Hematopoietic multipotent progenitor cell treated with erythropoietin and hydrocortisone succinate and interleukin-3 and kit ligand, for 4 days (in vitro differentiated cells): ENCODE measurements at places on chromosomes 7 and 10.
A peak's percentile ranks its signal among the peaks of the same experiment; 100 is the strongest.

GRCh38 chr10:689452-690371, at the start of gene DIP2C:
DIP2C (minus strand) TSS chr10:689668; CDS start chr10:689578, 90 bp downstream.
- DNase-seq: peak; percentile 30

GRCh38 chr7:133675510-133676218, 422.8 kb downstream of the EXOC4 start:
- DNase-seq: no peak

DNA sequence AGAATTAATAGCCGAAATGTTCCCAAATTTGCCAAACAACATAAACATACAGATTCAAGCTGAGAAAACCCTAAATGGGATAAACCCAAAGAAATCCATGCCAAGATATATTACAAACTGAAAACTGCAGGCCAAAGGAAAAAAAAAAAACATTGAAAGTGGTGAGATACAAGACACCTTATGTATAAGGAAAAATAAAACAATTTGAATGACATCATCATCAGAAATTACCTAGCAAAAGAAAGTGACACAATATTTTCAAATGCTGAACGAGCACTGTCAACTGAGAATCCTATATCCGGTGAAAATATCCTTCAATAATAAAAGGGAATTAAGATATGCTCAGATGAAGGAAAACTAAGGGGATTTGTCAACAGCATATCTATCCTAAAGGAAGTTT, 66.5 kb downstream of the PHYHIPL start:
- no peak for DNase-seq

- no peak for DNase-seq
Observed at GRCh38 chr7:22851145-22851544, 28.5 kb upstream of the TOMM7 start.

DNA sequence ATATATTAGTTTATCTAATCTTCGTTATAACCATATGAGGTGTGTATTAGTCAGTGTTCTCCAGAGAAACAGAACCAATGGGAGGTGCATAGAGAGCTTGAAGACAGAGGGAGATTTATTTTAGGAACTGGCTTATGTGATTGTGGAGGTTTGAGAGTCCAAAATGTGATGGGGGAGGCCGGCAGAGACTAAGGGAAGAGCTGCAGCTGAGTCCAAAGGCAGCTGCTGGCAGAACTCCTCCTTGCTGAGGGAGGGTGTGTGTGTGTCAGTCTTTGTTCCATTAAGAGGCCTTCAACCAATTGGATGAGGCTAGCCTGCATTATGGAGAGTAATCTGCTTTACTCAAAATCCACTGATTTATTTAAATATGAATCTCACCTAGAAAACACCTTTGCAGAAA, 165.1 kb downstream of the SH3PXD2A start:
- DNase-seq: no peak

- no peak for DNase-seq
Observed at GRCh38 chr7:98852826-98853225, 17.0 kb downstream of the TMEM130 start.

DNA sequence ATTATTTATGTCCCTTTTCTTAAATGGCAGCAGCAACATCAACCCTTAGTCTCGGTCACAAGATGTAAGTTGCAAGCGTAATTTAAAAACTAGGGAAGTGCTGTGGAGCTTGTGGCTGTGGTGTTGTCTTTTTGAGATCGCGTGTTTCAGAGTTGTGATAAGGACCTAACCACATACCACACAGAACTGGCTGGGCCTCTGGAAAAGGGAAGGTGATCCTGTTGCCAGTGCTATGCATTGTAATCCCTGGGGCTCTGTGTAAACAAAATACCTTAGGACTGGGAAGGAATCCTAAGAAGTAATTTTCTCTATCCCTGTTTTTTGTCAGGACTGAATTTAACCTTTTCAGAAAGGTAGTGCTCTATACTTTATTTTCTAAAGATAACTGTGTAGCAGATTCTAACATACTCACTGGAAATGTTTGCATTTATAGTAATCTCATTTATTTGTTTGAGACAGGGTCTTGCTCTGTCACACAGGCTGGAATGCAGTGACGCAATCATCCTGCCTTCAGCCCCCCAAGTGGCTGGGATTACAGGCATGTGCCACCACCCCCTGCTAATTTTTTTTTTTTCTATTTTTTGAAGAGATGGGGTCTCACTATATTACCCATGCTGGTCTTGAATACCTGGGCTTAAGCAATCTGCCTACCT, 60.4 kb downstream of the INPP5F start:
- peak; percentile 96 for DNase-seq

- DNase-seq: no peak
Observed at GRCh38 chr10:127866276-127867013, 26.3 kb downstream of the CLRN3 start.

- no peak for DNase-seq
Observed at GRCh38 chr10:1465418-1465911, 271.9 kb downstream of the ADARB2 start.
